ENCODE measurements at places on chromosomes 7 and 10. TPM values are rescaled to one million over a fixed set of nuclear protein-coding genes. Genes with fewer than 3 reads are reported as not detected.

LRCH4 gene
- polyA plus RNA-seq: 109 TPM

PRDX3 gene
- polyA plus RNA-seq: 200 TPM

TMEM270 gene
- 0.20 TPM for polyA plus RNA-seq

PVRIG gene
- 0.56 TPM for polyA plus RNA-seq

TUBB8 gene
- 0.10 TPM for polyA plus RNA-seq

MAPK8 gene
- polyA plus RNA-seq: 44.8 TPM

H2BK1 gene
- polyA plus RNA-seq: not detected

FGL2 gene
- polyA plus RNA-seq: 4.8 TPM

MKI67 gene
- polyA plus RNA-seq: 2.4 TPM

DENND11 gene
- polyA plus RNA-seq: 3.6 TPM

DNAJC12 gene
- 21.0 TPM for polyA plus RNA-seq

SCART1 gene
- polyA plus RNA-seq: 1.4 TPM

HOXA10 gene
- polyA plus RNA-seq: 3.8 TPM

SLC16A9 gene
- 226 TPM for polyA plus RNA-seq

CPA1 gene
- polyA plus RNA-seq: 1.8 TPM

SEMA4G gene
- polyA plus RNA-seq: 16.8 TPM

SLC16A12 gene
- 0.44 TPM for polyA plus RNA-seq

ATRNL1 gene
- polyA plus RNA-seq: 14.9 TPM

PTN gene
- polyA plus RNA-seq: 7.8 TPM

ADCY1 gene
- polyA plus RNA-seq: 2.3 TPM

TLX1 gene
- polyA plus RNA-seq: not detected

Measured in adrenal gland (tissue), 19 donors.